ENCODE measurements at places on chromosomes 1 and 21.

DNA sequence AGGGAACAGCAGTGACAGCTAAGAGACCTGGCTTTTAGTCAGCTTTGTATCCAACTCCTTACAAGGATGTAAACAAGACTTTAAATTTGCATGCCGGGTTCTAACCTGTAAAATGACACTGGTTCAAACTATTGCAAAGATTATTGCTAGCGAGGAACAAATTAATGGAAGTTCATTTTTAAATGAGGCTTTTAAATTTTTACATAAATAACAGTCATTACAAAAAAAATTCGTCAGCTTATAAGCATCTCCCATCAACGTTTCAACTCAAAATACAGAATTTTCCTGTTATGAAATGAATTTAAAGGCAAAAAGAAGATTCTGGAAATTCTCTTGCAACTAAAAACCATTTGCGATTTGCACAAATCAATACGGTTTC, 668 bp downstream of the KIF14 start:
- DNase-seq: no peak

DNA sequence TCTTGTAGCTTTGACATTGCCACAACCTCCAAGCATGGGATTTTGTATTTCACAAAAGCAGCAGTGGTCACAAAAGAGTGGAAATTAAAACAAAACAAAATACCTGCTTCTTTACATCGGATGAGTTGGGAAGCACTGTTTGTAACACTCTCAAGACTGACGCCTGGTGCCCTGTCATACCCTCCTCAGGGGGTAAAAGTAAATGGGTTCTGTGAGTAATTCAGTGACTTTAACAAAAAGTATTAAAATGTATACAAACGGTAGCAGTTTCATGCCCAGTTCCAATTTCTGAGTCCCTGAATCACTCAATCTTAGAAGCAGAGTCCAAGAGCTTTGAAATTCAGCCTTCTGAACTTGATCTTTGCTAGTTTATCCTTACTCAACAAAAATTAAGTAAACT, 152.5 kb downstream of the TIAM1 start:
- DNase-seq: no peak

DNA sequence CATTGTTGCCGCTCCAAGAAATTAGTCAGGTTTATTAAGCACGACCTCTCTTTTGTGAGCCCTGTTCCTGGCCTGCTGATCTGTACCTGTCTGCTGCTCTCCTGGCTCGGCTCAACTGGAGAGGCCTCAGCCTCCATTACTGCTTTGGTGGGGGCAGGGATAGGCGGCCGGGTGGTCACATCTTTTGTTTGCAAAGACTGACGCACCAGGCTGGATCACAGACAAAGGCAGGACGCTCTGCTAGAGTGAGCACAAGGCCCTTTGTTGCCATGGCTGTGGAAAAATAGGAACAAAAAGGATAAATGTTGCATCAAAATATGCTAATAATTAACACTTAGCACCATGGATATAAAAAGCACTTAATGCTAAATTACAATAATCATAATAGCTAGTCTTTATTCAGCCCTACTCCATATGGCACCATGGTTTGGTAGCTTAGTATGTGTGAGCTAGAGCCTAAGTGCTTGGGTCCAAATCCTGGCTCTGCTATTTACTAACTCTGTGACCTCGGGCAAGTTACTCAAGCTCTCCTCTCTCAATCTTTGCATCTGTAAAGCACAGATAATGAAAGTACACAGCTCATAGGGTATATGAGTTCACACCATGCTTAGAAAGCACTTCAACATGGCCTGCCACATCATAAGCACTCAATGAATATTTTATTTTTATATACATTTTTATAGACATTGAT, 28.9 kb upstream of the HPDL start:
- no peak for DNase-seq

- no peak for DNase-seq
Measured at GRCh38 chr1:84462118-84462517, 16.9 kb upstream of the RPF1 start.

GRCh38 chr1:85577419-85578320, 2.9 kb upstream of the CCN1 start:
- DNase-seq: no peak

DNA sequence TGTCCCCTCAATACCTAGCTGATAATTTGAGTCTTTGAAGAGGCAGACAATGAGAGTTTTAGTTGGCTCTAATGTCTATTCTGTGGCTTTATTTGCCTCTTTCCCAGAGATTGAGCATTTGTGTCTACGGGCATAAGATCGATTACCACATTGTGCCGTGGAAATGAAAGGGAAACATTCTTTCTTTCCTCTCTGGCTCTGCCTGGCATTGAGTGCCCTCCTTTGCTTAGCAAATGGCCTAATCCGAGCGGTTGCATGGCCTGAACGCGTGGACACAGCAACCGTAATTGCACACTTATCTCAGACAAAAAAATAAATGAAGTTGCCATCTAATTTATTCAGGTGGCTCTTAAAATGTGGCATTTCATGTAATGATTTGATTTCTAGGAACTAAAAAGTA, 247.9 kb downstream of the ADGRL2 start:
- DNase-seq: no peak

DNA sequence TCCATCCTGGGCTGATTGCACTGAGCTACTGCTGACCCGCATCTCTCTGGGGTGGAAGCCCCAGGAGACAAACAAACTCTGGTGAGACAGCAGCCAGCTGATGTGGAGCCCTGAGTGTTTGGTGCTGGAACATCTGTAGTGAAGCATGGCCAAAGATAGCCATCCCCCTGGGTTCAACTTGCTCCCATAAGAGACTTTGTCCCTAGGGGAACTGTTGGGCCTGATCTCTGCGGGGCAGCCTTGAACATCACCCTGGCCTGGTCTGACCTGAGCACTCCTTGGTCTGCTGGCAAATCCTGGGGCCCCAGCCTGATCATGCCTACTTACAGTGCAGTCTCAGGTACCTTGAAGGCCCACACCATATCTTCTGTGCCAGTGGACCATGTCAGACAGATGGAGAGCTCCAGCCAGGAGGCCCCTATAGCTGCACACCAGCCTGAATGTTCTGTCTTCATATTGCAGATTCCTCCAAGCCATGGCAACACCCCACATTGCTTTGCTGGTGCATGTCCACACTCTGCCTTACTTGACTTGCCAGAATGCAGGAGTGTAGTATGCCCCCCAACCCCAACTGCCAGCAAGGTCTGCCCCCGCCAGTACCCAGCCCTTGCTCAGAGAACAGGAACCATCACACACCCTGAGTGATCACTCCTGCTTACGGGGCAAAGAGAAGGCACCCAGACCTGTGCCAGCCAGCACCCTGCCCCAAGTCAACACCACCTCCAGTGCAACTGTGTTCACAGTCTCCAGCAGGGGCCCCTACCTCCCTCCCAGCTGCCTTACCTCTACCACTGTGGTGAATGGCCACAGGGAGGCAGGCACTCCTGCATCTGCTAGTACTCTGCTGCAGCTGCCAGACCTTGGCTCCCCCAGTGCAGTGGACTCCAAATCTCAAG, 690.5 kb upstream of the NR5A2 start:
- no peak for DNase-seq

DNA sequence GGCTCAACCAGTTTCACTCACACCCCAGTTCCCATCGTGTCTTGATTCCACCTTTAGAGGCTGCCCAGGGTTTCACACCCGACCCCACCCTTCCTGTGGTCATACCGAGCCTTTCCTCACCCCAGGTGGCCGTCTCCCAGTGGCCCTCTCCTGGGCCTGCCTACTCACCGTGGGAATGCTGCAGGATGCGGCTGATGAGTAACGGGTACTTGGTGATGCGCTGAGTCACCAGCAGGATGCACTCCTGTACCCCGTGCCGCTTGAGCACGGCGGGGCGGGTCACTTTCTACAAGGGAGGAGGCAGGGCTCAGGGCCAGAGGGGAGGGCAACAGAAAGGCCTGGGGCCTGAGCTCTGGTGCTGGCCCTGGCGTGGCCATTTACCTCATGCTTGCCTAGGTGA, 16.4 kb downstream of the ARHGEF2 start:
- no peak for DNase-seq

GRCh38 chr1:30637183-30637980, 86.0 kb downstream of the MATN1 start:
- no peak for DNase-seq

DNA sequence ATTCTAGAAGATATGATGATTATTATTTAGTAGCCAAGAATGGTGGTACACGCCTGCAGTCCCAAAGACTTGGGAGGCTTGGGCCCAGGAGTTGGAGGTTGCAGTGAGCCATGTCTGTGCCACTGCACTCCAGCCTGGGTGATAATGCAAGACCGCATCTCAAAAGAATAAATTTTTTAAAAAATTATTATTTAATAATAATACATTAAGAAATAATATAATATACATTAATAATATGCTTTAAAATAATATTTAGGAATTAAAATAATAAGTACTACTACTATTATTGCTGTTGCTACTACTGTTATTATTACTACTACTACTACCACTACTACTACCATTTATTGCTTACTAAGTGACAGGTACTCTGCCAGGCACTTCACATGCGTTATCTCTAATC, 27.2 kb downstream of the CCDC30 start:
- no peak for DNase-seq

DNA sequence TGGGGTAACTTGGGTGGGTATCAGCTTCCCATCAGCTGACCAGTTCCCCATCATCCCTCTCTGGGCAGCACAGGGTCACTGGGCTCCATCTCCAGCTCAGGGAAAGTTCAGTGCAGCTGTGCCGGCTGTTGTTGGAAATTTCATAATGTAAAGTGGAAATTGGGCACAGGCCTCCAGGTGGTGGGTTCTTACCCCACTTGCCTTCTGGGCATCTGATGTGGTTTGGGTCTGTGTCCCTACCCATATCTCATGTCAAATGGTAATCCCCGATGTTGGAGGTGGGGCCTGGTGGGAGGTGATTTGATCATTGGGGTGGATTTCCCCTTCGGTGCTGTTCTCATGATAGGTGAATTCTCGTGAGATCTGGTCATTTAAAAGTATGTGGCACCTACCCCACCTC, 59.7 kb upstream of the PSEN2 start:
- no peak for DNase-seq

DNA sequence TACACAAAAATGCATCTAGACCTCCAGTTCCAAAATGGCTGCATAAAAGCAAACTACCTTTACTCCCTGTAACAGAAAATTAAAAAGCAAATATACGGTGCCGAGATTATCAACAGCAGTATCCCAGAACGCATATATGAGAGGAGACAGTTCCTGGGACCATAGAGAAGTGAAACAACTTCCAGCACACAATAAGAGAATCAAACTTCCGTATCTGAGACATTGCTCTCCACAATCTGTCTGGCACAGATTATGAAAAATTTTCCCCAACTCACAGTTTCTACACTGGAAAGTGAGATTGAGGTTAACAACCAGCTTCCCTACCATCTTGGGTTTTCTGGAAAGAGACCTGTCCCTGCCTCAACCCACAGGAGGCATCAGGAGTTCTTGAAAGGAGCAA, 47.2 kb upstream of the ST6GALNAC3 start:
- no peak for DNase-seq

DNA sequence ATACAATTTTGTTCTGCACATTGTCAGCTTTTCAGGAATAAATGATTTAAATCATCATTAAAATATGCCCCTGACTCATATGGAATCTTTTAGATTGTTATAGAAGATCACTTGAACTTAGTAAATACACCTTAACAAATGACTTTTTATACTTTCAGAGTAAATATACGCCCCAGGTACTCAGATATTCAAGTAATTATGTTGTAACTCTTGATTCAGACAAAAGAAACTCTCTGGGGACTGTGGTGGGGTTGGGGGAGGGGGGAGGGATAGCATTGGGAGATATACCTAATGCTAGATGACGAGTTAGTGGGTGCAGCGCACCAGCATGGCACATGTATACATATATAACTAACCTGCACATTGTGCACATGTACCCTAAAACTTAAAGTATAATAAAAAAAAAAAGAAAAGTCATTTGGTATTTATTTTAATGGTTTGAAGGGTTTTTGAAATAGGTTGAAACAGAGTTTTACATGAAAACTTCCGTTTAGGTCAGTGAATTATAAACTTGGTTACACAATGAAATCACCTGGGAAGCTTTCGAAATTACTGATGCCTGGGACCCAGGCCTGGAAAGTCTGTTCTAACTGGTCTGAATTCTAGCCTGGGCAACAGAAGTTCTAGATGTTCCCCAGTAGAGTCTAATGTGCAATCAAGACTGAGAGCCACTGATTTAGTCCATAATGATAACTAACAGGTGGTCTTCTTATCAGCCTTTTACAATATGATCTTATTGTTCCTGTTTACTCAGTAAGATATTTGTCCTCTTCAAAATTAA, 320.5 kb upstream of the NR5A2 start:
- no peak for DNase-seq

DNA sequence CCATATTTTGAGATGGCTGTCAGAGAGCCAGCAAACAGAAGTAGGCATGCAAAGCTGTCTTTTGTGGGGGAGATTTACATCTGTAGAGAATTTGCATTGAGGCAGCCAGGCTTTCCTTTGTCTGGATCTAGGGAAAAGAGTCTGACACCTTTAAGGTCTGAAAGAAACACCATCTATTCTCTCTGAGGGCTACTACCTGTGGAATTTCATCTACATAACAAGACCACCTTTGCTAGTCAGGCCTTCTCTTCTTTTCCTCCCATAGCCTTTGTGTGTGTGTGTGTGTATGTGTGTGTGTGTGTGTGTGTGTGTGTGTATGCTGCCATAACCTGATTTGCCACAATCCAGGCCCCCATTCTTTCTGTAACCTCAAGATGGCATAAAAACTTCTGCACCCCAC, 28.4 kb upstream of the DMRTB1 start:
- no peak for DNase-seq

- DNase-seq: no peak
Measured at GRCh38 chr1:47703156-47703825, 265.4 kb downstream of the FOXD2 start.

DNA sequence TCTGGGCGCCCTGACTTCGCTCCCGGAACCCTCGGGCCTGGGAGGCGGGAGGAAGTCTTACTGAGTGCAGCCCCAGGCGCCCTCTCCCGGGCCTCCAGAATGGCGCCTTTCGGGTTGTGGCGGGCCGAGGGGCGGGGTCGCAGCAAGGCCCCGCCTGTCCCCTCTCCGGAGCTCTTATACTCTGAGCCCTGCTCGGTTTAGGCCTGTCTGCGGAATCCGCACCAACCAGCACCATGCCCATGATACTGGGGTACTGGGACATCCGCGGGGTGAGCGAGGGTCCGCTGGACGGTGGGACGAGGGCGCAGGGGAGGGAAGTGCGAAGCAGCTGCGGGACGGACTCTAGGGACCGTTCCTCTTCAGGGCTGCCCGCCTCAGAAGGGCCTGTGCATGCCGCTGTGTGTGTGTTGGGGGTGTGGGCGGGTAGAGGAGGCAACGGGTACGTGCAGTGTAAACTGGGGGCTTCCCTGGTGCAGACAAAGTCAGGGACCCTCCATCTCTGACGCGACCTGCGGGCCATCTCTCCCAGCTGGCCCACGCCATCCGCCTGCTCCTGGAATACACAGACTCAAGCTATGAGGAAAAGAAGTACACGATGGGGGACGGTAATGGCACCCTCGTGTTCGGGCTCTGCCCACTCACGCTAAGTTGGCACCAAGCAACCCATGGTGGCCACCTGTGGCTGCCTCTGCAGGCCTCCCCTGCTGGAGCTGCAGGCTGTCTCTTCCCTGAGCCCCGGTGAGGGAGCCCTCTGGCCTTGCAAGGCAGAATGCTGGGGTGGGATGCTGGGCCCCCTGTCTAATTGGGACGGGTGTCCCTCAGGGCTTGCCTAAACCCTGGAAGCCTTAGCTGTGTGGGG, at the start of gene GSTM1:
GSTM1 (plus strand) TSS at position 177 of the 859 bp plus-strand sequence; CDS start at position 234, 57 bp downstream.
- DNase-seq: peak; percentile 89

- no peak for DNase-seq
Measured at GRCh38 chr1:33097137-33097611, 16.2 kb downstream of the AZIN2 start.
